ENCODE measurements at places on chromosomes 4 and X.
A peak's percentile ranks its signal among the peaks of the same experiment; 100 is the strongest.

DNA sequence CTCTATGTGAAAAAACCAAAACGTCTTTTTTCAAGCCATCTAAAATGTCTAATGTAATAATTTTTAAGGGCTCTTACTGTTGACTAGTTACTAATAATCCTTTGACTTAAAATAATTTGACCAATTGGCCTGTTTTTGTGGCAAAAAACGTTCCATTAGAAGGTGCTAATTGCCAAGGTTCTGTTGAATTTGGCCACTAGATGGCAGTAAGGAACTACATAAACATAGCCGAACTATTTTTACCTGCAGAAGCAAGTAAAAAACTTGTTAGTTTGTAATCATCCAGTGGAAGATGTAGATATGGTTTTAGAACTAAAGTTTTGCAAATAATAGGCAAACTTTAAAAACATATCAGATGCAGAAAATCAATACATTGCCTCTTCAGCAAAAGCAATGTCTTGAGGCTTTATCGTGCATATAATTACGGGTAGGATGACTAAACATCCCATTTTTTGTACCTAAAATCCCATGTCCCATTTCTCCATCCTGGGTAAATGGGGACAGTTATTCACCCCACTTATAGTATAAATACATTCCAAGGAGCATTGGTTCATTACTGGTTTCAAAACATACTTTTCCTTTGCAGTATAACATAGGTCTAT lies 57.6 kb downstream of the PROM1 start:
- DNase-seq, result peak; percentile 5

DNA sequence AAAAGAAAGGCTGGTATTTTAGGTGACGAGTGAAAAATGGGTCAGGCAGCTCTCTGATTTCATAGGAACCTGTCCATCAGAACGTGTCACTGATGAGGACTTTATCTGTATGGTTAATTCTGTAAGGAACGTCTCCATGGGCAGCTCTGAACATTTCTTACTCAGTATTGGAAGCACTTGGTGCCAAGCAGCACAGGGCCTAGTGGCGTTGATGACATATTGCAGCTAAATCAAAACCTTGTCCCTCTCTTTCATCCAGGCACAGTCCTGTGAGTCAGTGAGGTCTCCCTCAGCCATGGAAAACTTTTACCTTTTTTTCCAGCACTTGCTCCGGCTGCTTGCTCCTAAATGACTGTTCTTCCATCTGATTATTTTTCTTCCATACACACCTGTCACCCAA lies 301.9 kb downstream of the DHX15 start:
- no peak for DNase-seq

DNA sequence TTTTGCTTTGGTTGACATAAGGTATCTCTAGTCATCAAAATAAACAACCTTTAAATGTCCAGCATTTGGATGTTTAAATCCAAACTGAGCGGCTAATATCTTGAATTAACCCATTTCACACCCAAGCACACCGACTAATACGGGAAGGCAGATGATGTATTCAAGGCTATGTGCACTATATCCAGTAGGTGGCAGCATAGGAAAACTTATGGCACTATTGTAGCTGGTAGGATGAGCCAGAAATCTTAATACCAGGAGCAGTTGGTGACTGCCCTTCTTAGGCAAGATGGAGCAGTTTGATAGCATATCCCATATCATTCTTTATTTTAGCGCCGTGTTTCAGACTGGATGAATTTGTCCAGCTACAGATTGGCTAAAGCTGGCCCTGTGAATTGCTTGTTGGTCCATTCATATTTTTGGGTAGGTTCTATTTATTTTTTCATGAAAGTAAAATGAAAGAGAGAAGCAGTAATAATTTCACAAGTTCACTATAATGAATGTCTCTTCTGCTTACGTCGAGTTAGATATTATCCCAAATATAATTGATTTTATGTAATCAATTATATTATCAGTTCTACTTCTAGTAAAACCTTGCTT lies 24.4 kb downstream of the UCHL1 start:
- DNase-seq, result peak; percentile 22

- DNase-seq, result no peak
These were observed 189.5 kb upstream of the ANKRD50 start for GRCh38 chr4:124902001-124902515.

GRCh38 chrX:136747003-136747986 lies 33.4 kb downstream of the ARHGEF6 start:
- DNase-seq, result peak; percentile 22

- DNase-seq, result no peak
These were observed 1.9 kb upstream of the DGAT2L6 start for GRCh38 chrX:70175338-70175737.
